Globus pallidus (tissue), 1 donor: ENCODE measurements at places on chromosomes 6 and 20.
A peak's percentile ranks its signal among the peaks of the same experiment; 100 is the strongest.

GRCh38 chr6:133551436-133551835 lies 310.3 kb downstream of the EYA4 start:
- DNase-seq, result no peak

DNA sequence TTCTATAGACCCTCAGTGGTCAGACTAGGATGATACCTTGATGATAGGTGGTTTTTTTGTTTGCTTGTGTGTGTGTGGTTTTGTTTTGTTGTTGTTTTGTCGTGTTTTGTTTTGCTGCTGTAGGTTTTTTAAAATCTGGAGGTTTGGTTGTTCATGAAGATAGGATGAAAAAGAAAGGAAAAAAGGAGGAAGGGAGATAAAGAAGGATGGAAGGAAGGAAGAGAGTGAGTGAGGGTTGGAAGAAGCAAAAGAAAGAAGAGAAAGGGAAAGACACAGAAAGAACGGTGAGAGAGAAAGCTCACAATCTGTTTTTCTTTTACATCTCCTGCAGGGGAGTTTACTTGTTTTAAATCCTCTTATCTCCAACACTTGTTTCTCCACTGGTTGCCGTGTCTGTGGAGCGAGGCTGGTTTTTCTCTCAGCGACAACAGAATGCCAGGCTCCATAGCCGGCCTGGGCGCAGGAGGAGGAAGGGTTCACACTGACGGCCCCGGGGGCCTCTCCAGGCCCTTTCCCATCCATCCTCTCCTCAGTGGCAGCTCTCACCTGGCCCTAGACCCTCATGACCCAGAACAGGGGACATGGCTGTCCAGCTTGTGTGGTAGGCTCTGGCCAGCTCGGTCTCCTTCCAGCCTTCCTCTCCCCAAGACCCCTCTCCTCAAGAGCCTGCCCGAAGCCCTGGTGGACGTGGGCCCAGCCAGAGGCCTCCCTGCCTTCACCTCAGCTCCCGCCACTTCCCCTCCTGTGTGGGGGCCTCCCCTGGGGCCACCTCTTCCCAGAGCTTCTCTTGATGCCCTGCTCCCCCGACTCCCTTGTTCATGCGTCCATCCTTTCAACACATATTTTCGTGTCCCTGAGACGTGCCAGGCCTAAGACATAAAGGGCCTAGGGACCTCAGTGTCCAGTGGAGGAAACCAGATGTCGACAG lies 168.4 kb downstream of the VEGFA start:
- DNase-seq, result no peak

GRCh38 chr6:22413681-22414311 lies 117.0 kb upstream of the PRL start:
- no peak for DNase-seq

DNA sequence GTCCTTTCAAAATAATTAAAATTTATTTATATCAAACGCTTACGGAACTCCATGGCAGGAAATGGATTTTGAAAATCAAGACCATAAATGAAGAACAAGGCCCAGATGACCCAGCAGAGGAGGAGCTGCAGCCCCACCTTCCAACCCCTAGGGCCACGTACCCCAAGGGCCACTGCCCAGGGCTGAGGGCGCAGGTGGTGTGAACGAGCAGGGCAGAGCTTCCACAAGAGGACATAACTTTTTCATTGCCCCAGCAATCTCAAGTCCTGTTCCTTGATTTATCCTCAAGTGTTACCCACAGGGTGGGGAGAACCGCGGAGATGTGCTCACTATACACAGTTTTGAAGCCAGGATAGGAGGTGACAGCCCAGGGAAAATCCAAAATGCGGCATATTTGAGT lies 42.8 kb downstream of the PSMG4 start:
- no peak for DNase-seq

DNA sequence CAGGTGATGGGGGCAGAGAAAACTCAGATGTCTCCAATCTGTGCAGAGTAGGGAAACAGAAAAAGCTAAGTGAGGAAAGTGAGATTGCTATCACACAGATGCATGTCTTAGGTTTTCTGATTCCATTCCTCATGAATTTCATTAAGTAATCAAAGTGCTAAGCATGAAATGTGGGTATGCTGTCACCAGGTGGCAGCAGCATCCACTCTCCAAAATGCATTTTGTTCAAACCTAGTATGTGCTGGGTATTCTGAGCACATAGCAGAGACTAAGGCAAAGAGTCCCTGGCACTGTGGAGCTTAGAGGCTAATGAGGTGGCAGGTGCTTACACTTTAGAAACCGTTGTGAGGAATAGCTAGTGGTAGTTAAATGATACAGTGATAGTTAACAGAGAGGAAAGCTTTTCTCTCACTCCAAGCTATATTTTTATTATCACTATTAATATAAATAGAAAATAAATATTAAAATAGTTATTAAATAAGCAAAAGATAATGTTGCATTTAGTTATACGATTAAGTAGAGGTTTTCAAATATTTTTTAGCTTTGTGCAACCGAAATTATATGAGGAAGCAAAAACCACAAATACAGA lies 179.5 kb downstream of the CDH26 start:
- DNase-seq, result peak; percentile 14

- no peak for DNase-seq
These were observed 222.6 kb downstream of the OTOR start for GRCh38 chr20:16970776-16971175.

- DNase-seq, result no peak
These were observed 48.1 kb downstream of the PRL start for GRCh38 chr6:22248513-22249308.

GRCh38 chr6:151137542-151137941 lies 102.2 kb upstream of the AKAP12 start:
- DNase-seq, result no peak

- peak; percentile 45 for DNase-seq
These were observed 219.8 kb upstream of the UFL1 start for GRCh38 chr6:96301781-96302180.
